ENCODE measurements at places on chromosomes 11 and 22. TPM values are rescaled to one million over a fixed set of nuclear protein-coding genes. Genes with fewer than 3 reads are reported as not detected.
A peak's percentile ranks its signal among the peaks of the same experiment; 100 is the strongest.

GRCh38 chr22:45843986-45844385 is 133.0 kb downstream of the WNT7B start:
- no peak for DNase-seq

- DNase-seq, result no peak
Measured at GRCh38 chr11:126305699-126306098, 1.8 kb downstream of the DCPS start.

- no peak for DNase-seq
Measured at GRCh38 chr22:48605856-48606481, 1221.7 kb downstream of the BRD1 start.

- DNase-seq, result peak; percentile 57
Measured at GRCh38 chr22:50260801-50261614, 475 bp downstream of the MAPK12 start.

DNA sequence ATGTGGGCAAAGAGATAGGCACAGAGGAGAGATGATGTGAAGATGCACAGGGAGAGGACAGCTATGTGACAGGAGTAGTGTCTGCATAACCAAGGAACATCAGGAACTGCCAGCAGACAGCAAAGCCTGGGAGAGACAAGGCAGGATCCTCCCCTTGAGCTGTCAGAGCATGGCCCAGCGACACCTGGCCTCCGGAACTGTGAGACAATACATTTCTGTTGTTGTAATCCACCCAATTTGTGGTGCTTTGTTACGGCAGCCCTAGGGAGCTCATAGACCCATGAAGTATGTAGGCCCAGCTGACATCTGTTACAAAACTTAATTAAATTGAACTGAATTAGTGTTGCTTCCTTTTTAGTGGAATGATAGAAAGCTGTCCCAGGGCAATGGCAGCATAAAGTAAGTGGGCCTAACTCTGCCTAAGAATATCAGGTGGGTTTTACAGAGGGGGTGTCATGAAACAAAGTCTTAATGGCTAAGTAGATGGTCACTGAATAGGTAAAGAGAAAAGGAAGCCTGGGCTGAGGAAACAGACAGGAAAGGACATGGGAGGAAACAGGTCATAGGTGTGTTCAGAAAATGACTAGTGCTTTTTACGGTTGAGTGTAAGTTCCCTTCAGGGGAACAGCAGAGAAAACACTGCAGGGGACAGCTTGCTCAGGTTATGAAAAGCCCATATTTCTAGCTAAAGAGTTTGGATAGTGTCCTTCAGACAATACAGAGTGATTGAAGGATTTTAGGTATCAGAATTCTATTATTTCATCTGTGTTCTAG is 24.8 kb downstream of the RASSF10 start:
- no peak for DNase-seq

DNA sequence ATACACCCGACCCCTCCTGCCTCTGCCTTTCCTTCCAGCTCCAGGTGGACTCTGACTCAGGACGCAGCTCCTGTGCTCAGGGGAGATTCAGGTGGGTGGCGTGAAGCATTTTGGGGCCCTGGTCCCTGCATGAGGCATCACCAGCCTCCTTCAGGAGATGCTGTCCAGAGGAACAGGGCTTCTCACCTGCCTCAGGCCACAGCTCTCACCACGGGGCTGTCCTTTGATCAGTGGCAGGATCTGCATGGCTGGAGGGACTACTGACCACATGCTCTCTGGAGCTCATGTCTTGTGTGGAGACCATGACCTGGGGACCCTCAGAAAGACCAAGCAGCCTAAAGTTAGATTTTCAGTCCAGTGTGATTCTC is 58.8 kb downstream of the GGTLC2 start:
- no peak for DNase-seq

DNA sequence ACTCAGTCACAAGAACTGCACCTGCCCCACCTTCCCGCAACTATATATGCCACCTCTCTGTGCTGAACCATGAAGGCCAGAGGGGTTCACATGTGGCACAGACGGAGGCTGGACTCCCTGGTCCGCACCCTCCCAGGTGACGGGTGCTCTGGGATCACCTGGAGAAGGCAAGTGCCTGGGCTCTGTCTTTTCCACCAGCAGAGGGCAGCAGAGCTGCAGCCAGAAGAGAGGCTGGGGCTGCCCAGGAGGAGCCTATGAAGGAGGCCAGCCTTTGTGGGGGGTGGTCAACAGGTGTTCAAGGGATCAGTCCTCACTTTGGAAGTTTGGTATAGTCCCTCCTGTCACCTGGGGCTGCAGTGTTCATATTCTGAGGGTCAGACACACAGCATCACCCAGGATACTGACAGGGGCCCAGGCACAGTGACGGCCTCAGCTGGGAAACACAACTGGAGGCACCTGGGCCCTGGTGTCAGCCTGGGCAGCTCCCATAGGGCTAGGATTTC is 39.2 kb upstream of the IGLL5 start:
- DNase-seq, result peak; percentile 69

NTM gene
- under 0.01 TPM for total RNA-seq

MAP6 gene
- 0.20 TPM for total RNA-seq

OR5A1 gene
- not detected for total RNA-seq

ME3 gene
- total RNA-seq, result 23.6 TPM
